ENCODE measurements at places on chromosomes 12 and 14.

DNA sequence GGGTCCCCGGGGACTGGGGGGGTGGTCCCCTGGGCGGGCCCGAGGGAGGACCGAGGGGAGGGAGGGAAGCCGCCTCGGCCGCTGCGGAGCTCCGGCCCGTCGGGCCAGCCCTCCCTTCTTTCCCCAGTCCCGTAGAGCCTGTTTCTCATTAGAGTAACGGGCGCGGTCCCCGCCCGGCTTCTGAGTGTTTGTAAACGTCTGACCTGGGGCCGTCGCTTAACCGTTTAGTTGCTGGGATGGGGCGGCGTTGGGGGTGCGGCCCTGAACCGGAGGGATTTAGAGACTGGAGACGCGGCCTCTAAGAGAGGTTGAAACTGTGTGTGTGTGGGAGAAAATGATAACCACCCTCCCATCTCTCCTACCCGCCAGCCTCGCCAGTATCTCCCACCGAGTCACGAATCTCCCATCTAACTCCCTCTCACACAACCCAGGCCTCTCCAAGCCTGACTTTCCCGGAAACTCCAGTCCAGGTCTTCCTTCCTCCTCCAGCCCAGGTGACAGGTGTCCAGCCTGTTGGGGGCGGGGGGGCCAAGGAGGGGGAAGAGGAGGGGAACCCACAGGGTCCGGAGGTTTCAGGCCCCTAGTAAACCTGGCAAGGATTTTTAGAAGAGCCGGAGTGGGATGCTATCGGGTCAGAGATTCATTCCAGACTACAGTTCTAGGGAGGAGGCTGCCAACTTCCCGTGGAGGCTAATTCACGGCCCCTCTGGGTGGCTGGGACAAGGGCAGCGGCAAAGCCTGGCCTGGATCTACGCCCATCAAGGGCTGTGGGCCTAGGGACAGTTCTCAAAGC lies 1.1 kb upstream of the NFATC4 start:
- peak; percentile 73 for DNase-seq

DNA sequence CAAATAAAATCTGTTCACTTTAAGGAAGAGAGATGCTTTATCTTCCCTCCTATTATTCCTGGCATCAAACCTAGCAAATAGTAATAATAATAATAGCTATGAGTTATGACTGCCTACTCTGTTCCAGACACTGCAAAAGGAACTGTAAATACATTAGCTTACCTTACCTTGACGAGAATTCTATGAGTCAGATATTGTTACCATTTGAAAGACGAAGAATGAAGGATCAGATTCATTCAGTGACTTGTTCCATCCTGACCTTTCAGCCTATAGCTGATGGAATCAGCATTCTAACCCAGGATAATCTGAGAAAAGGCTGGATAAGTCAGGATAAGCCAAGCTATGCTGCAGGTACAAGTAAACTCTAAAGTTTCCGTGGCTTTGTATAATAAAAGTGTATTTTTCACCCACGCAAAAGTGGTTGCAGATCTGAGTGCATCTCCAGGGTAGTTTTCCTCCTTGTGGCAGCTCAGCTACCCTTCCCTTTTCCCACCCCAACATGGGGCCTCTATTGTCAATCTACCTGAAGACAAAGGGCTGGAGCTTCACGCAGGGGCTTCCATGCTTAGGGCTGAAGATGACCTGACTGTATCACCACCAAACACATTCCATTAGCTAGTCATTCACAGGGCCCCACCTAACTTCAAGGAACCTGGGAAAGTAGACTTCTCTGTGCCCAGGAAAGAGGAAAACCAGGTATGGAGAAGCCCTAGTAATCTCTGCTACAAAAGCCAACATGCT lies 57.2 kb upstream of the CCND2 start:
- no peak for DNase-seq

GRCh38 chr14:87133073-87133801 lies 859.7 kb downstream of the GALC start:
- no peak for DNase-seq

GRCh38 chr12:123064366-123064765 lies 83.9 kb downstream of the ARL6IP4 start:
- DNase-seq: no peak

DNA sequence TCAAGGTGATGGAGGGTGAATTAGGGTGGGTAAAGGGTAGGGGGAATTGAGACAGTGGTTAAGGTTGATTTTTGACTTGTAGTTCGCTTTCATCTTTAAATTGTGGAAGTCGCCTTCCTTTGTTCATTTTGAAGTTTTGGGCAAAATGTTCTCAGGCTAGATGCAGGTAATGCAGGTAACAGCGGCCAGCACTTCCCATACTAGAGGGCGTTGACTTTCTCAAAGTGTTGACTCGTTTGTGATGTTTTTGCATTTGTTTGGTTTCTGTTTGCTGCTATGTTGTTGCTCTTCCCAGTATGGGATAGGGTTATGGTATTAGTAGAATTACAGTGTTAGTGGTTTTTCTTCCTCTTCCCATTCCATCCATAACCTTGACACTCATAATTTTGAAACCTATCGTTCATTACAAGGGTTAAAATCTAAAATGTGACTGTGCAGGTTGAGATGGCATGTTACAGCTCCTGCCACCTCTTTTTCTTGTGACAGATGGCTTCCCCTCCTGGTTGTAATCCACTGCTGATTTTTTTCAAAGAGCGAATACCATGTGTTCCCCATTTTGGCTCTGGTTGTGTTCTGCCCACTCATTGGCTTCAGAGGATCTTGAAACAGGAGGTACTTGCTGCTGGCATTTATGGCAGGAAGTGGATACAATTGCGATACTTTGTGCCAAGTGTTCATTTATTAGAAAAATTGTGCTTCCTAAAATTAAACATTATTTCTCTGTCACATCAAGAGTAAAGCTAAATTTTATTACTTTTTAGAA lies 57.1 kb downstream of the ERC1 start:
- no peak for DNase-seq

- no peak for DNase-seq
These were observed 5.9 kb downstream of the ZBTB42 start for GRCh38 chr14:104806625-104807465.

- no peak for DNase-seq
These were observed 477.1 kb upstream of the CCDC196 start for GRCh38 chr14:66009089-66009488.

DNA sequence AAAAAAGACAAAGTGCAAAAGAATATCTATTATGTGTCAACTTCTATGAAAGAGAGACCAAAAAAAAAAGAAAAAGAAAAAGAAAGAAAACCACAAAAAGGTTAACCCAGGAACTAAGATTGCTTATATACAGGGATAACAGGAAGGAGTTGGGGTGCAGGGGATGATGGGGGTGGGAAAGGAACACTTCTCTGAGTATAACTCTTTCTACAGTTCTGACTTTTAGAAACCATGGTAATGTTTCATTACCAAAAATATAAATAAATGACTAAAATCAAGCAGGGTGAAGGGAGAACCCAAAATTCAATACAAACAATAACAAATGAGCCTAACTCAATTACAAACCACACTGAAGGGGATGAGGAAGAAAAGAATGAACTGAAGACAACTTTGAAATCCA lies 9.1 kb downstream of the IFNG-AS1 start:
- no peak for DNase-seq

- peak; percentile 30 for DNase-seq
These were observed 25.6 kb downstream of the RNASE10 start for GRCh38 chr14:20530771-20531571.

DNA sequence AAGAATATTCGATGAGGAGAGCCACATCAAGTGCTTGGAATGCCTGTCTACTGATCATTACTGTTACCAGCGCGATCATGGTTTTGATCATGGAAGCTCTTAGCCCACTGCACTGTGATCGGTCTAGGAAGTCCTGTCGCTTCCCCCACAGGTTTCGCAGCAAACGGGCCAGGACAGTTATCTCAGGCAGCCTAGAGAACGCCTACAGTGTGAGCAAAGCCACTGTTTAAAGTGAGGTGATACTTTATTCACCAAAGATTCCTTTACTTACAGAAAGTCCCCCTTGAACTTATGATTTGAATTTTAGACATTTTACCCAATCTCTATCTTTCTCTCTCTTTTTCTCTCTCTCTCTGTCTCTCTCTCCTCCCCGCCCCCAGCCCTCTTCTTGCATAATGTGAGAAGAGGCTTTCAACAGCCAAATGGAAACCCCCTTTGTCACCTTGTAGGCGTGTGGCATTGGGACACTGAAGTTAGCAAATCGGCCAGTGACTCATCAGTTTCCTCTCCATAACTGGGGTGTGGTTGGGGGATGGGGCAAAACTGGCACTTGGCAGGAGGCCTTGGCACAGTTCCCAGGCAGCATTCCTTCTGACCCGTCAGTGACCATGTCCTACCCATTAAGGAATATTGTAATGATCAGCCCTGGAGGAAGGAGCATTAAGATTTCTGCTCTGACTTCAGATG lies 214.8 kb downstream of the CHST11 start:
- DNase-seq: peak; percentile 14

GRCh38 chr12:110699591-110700445 lies 10.9 kb upstream of the HVCN1 start:
- no peak for DNase-seq

DNA sequence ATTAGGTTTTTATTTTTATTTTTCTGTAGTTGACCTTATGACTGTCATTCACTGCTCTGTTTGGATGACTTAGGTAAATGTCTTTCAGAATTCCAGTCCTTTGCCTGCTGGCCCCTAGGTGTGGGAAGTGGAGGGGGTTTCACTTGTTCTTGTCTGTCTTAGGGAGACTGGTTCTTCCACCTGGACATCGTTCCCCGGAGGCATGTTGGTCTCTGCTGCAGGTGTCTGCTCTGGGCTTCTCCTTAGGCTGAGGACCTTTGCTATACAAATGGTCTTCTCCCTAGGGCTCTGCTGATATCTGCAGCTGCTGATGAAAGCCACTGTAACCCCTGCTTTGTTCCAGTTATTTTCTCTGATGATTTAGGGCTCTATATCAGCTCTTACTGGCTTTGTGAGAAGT lies 97.1 kb downstream of the OTOGL start:
- no peak for DNase-seq

All from substantia nigra (tissue), 51 donors.